ENCODE measurements at places on chromosomes 1 and 21.

GRCh38 chr1:95953015-95953414, 719.0 kb downstream of the RWDD3 start:
- no peak for DNase-seq

DNA sequence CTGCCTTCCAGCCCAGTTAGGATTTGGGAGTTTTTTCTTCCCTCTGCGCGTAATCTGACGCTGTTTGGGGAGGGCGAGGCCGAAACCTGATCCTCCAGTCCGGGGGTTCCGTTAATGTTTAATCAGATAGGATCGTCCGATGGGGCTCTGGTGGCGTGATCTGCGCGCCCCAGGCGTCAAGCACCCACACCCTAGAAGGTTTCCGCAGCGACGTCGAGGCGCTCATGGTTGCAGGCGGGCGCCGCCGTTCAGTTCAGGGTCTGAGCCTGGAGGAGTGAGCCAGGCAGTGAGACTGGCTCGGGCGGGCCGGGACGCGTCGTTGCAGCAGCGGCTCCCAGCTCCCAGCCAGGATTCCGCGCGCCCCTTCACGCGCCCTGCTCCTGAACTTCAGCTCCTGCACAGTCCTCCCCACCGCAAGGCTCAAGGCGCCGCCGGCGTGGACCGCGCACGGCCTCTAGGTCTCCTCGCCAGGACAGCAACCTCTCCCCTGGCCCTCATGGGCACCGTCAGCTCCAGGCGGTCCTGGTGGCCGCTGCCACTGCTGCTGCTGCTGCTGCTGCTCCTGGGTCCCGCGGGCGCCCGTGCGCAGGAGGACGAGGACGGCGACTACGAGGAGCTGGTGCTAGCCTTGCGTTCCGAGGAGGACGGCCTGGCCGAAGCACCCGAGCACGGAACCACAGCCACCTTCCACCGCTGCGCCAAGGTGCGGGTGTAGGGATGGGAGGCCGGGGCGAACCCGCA, at the start of gene PCSK9:
Gene PCSK9 (plus strand): TSS at position 207 of the 741 bp plus-strand sequence. CDS start 290 bp downstream, at position 497.
- no peak for DNase-seq

- no peak for DNase-seq
Observed at GRCh38 chr1:31645274-31645568, 545 bp upstream of the PEF1 start.

DNA sequence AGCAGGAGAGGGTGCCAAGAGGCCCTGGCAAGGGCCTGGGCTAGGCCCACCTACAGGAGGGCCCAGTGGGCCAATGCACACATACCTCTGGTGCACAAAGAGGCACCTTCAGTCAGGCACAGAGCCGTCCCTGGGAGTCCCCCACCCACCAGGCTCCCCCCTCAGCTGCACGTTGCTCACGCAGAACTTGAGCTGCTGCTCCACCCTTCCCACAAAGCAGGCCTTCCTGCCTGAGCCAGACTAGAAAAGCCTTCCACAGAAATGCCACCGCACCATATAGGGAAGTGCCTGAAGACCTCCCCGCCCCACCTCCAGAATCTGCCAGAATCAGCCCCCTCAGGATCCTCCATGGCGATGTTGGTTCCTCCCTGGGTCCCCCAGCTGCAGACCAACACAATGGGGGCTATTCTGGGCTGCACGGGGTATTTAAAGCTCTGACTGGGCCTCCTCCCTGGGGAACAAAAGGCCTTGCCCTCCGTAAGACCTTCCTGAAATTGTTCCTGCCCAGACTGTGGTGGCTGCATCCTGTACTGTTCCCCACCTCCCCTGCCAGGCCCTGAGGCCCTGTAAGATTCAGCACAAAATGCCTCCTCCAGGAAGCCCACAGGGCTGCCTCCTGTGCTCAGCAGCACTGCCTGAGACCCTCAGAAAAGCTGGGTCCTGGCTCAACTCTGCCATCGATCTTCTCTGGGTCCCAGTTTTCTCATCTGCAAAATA, 27.2 kb downstream of the HSPG2 start:
- peak; percentile 34 for DNase-seq

DNA sequence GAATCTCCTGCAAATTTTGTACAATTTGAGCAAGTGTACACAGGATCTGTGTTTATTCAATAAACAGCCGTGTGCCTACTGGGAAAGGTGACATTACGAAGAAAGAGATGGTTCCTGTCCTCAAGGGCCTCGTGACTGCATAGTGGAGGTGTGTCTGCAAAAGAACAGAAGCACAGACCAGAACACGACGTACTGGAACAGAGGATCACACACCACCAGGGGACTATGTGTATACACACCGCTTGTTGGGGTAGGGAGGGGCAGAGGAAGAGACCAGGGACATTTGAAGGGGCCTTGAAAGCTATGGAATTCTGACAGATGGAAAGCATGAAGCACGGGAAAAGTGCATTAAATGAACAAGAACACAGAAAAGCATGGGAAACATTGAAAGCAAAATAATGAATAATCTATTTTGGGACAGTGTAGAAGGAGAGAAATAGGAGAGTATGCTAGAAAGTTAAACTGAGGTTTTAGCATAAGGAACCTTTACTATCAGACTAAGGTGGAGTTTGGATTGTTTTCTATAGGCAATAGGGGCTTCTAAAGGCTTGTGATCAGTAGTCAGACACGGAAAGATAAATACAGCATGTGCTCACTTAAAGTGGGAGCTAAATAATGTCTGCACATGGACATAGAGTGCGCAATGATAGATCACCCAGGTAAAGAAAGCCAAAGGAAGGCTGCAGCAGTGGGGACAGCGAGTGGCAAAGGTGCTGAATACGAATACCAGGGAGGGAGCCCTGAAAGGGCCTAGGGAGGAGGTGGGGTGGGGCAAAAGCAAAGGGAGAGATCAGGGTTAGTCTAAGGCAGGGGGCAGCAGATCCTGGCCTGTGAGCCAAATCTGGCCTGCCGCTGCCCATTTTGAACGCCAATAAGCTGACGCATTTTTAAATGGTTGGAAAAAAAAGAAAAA, 11.0 kb downstream of the JAK1 start:
- no peak for DNase-seq

GRCh38 chr1:67816095-67816475, 17.2 kb downstream of the GNG12 start:
- DNase-seq = no peak

DNA sequence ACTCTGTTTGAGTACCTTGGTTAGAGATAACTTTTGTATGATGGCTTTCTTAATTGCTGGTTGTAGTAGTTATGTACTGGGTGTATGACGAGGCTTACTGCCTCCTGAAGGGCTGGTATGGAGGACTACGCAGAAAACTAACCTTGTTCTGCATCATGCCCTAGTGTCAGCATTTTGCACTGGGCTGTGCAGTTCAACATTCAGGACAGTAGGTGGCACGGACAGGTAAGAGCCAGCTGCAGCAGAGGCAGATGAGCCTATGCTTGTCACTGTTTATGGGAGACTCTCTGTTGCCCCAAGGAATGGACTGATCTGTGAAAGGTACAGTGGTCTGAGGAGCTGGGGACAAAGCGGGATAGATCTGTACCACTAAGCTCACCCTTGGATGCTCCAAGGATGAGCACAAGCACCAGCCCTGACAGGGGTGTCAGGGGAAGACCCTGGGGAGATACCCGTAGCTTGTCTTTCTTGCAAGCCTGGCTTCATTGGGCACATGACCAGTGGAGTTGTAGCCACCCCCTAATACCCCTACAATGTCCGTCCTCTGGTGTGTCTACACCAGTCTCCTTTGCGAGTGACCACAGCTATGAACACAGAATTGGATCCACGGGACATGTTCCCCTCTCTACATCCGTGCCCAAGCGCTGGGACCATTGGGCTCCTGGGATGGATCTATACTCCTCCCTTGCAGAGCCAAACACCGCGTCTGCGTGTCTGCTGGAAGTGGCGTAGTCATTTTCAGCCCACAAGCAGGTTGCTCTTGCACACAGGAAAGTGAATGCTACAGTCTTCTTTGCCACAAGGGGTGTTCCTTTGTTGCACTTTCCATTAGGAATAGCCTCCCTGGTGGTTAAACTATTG, 51.1 kb upstream of the CFHR3 start:
- peak; percentile 43 for DNase-seq

DNA sequence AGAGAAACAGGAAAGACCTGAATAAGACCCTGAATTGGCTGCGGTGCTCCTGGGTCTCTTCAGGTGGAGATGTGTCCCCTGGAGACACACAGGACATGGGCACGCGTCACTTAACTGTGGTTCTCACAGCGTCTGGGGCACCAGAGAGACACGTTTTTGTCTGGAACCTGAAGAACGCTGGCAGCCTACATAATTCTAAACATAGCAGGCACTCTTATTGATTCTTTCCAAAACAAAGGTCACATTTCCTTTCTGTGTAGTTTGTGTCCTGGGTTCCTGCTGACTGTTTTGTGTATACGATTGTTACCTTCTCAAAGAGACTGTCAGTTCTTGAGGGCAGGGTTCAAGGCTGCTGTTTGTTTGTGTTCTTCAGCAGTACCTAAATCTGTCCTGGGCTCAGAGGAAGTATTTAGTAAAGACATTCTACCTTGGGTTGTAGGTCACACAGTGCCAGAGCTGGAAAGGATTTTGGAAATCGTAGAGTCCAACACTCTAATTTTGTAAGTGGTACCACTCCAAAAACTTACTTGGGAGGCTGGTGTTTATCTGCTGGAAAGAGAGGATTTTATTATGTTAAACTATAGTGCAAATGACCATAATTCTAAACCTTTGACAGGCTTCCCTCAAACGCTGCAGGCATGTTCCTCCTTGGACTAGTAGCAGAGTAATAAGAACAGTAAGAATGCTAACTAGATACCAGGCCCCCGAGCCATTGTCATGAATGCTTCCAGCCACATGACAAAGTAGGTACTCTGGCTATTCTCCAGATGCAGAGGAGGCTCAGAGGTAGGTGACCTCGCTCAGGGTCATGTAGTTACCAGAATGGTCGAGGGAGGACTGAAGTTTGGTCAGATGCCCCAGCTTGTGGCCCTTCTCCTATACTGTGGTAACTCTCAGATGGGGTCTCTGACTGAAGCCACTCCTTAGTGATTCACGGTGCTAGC, 164.3 kb downstream of the DHRS3 start:
- DNase-seq = no peak

GRCh38 chr1:61400131-61400770, 317.9 kb downstream of the NFIA start:
- no peak for DNase-seq
